ENCODE measurements at places on chromosomes 5 and 9. TPM values are rescaled to one million over a fixed set of nuclear protein-coding genes. Genes with fewer than 3 reads are reported as not detected.

DNA sequence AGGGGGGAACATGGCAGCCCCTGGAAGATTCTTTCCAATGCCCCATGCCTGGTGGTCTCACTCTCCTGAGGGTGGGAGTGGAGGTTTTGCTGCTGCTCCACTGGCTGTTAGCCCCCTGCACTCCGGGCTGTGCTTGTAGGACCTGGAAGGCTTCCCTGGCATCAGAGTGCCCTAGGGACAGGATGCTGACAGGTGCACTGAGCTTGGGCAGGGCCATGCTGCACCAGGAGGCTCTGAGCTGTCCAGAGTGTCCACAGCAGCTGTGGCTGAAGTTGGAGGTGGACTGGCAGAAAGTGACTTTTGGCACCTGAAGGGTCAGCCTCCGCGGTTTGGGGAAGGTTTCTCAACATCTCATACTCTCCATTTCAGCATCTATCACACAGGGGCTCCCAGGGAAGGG, 249.1 kb downstream of the GADD45G start:
- no peak for DNase-seq

DNA sequence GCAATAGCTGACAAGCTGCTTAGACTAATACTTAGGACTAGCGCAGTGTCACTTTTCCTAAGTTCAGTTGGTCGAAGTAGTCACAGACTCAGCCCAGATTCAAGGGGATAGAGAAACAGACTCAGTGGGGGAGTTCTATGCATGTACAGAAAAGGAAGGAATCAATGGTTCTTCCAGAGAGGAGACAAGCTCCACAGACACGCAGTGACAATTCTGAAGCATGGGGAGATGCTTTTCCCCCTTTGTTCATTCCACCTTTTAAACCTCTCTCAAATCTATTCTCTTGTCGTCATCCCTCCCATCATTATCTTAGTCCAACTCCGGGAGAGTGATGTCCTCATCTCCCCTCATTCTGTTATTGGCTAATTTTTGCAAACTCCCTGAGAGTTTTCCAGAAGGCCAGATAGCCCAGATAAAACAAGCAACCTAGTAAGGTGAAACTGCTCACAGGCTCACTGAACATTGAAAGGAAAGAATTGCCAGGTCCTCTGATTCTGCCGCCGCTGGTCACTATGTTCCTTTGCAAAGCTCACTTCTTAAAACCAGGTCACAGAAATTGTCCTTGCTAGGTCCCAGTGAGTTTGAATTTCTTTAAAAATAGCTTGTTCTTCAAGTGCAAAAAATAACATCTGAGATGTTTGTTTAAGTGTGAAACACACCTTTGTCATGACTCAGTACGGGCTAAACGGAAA, 13.4 kb upstream of the STRBP start:
- no peak for DNase-seq

DNA sequence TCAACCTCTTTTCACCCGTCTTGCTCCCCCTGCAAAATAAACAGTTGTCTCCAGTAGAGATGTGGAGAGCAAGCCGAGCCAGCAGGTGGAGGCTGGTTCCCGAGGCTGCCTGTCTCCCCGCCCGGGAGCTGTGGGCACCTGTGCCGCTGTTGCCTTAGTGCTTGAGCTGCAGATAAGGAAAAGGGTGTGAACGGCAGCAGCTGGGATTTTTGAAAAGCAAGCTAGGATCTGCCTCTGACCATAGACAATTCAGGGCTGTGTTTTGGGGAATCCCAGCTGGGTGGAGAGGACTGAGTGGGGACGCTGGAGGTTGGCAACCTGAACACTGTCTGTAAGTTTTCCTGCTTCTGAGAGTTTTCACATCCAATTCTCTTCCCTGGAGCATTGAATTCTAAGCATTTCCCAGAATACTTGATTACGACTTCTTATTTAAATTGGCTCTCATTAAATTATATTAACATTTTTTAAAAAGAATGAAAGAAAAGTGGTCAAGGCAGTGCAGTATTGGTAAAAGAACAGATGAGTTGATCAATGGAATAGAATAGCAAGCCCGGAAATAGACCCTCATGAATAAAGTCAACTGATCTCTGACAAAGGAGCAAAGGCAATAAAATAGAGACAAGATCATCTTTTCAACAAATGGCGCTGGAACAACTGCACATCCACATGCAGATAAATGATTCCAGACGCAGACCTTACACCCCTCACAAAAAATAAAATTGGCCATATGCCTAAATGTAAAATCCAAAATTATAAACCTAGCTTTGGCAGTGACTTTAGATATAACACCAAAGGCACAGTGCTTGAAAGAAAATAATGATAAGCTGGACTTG, 9.7 kb downstream of the WNK2 start:
- DNase-seq: peak; percentile 41

DNA sequence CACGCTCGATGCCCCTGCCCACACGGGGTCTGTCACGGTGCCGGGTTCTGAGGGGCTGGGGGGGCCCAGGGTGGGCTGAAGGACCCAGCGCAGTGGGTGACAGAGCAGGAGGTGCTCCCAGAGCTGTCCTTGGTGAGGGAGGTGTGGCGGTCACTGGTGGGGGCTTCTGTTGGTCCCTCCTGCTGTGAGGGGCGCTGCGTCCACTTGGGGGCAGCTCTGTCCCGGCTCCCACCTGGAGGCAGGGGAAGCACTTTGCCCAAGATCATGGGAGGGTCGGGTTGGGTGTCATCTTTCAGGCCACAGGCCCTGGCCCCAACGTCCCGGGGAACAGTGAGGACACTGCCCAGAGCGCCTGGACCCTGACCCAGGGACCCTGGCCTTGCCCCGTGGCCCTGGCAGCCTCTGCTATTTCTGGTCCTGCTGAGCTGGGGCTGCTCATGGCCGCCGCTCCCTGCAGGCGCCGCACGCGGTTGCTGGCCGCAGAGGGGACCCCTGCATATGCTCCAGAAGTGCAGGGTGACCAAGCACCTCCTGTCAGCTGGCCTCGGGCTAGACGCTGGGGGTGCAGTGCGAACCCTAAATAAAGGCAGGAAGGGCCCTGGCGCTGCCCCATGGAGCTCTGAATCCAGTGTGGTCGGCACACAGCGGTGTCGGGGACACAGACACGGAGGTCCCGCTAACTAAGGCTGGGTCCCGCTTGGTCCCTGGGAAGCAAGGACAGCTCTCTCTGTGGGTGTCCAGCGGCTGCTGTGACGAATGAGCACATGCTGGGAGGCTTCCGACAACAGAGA, 11.6 kb upstream of the RNU6ATAC start:
- DNase-seq: peak; percentile 64

- peak; percentile 60 for DNase-seq
These were observed 995 bp downstream of the IPPK start for GRCh38 chr9:92668746-92669526.

The IL13 gene
- total RNA-seq: not detected

The CMYA5 gene
- total RNA-seq: 917 TPM

The PCDHGA1 gene
- 2.7 TPM for total RNA-seq

The ADAMTS13 gene
- total RNA-seq: 2.8 TPM

- DNase-seq: no peak
These were observed 118.6 kb downstream of the ZSWIM6 start for GRCh38 chr5:61450493-61451279.

DNA sequence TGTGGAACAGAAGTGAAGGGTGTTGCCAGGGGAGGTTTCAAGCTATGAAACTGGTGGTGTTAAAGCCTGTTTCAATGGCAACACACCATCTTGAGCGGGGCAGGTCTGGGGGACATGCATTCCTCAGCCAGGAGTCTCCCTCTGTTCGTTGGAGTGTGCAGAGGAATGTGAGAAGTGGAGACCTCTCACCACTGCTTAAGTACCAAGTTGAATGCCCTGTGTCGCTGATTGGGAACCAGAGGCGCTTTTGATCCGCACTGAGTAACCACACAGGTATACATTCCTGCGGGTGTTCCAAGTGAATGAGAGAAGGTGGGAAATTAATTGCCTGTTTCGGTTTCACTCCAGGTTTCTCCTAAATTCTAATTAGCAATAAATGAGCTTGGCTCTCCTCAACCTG, 99.4 kb downstream of the LIX1 start:
- DNase-seq: no peak

DNA sequence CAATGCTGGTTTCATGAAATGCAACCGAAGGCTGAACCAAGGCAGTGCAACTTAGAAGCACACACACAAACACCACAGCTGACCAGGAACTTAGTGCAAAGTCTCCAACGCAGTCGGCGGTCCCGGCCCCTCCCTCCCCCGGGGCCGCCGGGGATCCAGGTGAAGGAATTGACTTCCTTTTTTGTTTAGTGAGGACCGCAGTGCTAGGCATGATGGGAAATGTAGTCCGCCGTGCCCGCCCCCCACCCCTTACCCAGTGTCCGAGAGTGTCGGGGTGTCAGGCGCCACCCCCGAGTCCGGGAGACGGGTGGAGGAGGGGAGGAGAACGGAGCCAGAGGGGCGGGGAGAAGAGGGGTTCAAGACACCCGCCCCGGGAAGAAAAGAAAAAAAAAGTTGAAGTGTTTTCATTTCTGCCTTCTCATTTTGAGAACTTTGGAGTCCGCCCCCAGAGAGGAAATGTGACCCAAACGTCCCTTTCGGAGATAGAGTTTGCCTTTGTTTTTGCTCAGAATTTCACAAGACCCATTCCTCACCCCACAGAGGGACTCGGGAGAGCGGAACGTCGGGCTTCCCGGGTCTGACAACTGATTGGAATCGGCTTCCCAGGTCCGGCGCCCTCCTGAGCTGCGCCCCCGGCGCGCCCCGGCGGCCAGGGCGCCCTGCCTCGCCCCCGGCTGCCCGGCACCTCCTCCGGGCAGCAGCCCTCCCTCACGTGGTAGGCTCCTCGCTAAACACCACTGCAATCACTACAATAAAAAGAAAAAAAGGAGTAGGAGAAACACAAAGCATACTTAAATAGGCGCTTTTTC, 2.0 kb downstream of the IER5L start:
- peak; percentile 89 for DNase-seq

DNA sequence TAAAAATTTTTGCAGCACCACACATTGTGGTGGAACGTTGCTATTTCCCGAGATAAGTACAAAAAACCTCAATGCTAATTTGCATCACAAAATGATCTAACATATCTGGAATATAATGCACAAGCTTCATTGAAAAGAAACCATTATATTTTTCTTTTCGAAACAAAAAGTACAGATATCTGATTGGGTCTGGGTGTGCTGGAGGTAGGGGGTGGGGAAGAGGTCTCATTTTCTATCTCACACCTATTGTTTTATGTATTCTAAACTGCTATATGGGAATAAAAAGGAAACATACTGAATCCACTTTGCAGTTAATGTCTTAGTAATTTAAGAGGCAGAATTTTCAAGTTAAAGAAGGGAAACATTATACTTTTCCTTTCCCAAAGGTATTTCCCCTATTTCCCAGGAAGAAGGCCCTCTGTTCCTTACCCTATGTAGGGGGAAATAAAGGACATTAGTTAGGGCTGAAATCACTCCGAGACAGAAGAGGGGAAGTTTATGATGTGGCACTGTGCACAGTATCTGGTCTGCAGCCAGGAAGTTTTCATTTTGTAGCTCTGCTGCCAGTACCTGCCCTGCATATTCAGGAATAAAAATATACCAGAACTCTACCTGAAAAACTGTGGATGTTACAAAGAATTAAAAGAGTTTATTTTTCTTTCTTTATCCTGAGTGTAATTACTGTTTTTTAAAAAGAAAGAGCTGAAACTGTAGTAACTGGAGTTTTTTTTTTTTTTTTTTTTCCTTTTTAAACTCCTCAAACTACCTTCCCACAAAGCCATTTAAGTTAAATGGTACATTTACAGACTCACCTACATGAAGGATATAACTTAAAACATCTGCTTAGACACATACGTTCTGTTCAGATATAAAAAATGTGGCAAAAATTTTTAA, 7.4 kb downstream of the MEF2C start:
- no peak for DNase-seq

The PTPRD gene
- 7.8 TPM for total RNA-seq

The PPP3R2 gene
- not detected for total RNA-seq

- DNase-seq: no peak
These were observed 4.1 kb upstream of the CXXC5 start for GRCh38 chr5:139644001-139644456.

DNA sequence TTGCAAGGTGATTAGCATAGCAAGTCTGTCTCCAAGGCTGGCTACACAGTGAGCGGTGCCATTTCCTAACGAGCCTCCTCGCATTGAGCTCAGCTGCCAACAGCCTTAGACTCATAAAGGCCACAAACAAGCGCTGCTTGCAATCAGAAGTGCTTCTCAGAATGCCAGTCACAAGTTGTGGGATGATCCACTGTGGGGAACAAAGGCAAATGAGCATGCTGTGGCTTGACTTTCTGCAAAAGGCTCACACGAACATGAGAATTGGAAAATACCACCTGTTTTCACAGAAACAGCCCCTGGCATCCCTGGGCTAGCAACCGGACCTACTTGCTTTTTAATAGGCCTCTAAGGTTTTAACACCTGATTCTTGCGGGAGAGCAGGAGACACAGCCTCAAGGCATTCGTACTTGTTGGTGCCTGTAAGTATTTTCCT, 215.5 kb downstream of the FANCC start:
- DNase-seq: peak; percentile 27

DNA sequence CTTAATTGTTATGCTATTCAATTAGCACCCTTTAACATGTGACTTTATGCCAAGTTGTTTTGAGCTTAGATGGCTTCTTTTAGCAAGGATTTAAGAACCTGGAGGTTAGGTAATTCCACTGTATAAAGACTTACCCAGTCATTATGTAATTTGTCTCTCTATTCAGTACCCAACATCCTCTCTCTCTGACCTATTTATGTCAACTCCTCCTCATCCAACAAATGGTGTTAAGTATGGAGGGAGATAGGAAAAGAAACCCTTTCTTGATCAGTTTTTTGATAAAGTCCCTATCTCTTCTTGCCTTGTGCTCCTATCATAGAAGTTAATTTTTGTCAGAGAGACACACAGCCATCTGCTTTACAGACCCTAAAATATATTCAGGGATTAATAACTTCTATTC, 181.2 kb upstream of the GPR151 start:
- no peak for DNase-seq

- no peak for DNase-seq
These were observed 271.0 kb downstream of the FSTL4 start for GRCh38 chr5:133341296-133341695.

DNA sequence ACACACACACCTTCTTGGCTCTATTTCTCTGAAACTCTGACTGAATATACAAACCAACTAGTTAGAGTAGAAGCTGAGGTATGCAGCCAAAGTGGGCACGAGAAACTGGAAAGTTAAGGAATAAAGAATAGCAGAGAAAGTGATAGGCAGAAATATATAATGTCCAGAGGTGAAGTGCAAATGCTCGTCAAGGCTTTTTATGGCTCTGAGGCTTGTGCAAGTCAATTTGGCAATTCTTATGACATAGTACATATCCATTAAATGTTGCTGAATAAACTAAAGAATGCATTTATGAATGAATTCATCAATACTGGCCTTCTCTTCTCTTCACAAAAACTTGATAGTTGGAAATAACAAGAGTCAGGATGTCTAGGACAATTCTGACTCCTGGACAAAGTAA, 490.1 kb upstream of the DMAC1 start:
- no peak for DNase-seq

The SLC6A7 gene
- total RNA-seq: not detected

- no peak for DNase-seq
These were observed 103.4 kb downstream of the PHF2 start for GRCh38 chr9:93679536-93680442.

The AHRR gene
- 1.8 TPM for total RNA-seq

GRCh38 chr9:36946653-36947052, 87.4 kb downstream of the PAX5 start:
- DNase-seq: no peak

The LHFPL2 gene
- total RNA-seq: 5.0 TPM
